ENCODE measurements at places on chromosomes 12 and 14.

DNA sequence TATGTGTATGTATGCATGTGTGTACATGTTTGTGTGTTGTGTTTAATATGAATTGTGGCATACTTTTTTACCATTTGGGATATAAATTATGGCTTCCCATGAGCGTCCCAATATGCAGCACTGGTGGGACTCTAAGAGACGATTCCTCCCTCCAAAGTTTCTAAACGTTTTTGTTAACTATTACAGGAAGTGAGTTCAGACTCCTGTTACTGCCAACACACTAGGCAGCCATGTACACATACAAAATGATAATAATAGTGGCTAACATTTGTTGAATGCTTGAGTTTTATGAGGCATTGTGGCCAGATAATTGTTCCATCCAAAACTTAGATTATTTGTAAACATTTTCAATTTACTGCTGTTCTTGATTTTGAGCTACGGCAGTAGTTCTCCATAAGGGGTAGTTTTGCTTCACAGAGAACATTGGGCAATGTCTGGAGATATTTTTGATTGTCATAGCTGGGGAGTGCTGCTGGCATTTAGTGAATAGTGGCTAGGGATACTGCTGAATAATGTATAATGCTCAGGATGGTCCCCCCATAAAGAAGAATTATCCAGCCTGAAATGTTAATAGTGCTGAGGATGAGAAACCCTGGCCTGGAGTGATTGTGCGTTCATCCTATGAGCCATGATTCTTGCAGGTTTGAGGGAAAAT is 45.1 kb downstream of the ARID2 start:
- DNase-seq, result no peak

- no peak for DNase-seq
These were observed 1.3 kb upstream of the TCP11L2 start for GRCh38 chr12:106301241-106301610.

DNA sequence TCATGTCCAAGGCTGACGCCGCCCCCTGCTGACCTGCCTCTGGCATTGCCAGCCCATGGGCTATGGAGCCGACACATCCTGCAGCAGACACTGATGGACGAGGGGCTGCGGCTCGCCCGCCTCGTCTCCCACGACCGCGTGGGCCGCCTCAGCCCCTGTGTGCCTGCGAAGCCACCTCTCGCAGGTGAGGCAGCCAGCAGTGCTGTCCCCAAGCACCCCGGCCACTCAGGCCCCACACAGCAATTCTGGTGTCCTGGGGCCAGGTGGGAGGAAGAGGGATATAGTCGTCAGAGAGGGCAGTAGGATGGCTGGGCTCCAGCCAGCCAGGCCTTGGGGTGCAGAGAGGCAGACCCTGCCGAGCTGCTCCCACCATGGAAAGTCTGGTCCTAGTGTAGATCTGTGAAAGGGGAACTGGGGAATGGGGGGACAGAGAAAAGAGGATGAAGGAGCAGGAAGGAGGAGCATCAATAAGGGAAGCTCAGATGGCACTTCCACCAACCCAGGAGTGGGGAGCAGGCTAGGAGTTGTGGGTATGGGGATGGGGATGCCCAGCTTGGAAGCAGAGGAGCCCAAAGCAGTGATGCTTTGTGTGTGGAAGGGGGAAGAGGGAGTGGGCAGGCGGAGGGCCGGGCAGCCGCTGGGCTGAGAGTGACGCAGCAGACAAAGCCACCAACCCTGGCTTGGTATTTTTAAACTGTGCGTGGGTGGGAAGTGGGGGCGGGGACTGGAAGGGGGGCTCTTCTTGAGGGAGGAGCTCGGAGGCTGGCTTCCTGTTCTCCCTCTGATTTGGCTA is 4.7 kb downstream of the NAB2 start:
- DNase-seq, result no peak

GRCh38 chr14:99575043-99576023 is 28.7 kb downstream of the CCDC85C start:
- DNase-seq, result no peak

DNA sequence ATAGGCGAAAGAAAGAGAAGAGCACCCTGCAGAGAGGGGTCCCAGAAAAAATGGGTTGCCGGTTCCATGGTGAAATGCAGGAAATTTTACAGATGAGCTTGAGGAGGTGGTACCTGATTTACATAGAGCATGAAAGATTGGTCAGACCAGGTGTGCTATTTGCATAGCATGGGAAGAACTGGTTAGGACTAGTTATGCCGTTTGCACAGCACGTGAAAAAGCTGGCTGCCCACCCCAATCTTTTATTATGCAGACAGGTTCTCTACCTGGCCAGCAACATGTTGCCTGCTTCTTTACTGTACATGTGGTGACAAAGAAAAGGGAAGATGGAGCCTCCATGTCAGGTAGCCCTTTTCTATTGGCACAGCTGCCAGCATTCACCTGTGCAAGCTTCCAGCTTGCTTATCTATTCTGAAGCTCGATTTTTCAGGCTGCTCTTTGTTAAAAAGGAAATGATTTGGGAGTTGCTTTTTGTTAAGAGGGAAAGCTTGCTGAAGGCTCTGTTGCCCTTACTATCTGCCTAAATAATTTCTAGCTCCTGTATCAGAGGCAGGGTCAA is 62.9 kb upstream of the ELK3 start:
- DNase-seq, result no peak

- DNase-seq, result no peak
These were observed 18.4 kb downstream of the ZFC3H1 start for GRCh38 chr12:71645268-71645667.

DNA sequence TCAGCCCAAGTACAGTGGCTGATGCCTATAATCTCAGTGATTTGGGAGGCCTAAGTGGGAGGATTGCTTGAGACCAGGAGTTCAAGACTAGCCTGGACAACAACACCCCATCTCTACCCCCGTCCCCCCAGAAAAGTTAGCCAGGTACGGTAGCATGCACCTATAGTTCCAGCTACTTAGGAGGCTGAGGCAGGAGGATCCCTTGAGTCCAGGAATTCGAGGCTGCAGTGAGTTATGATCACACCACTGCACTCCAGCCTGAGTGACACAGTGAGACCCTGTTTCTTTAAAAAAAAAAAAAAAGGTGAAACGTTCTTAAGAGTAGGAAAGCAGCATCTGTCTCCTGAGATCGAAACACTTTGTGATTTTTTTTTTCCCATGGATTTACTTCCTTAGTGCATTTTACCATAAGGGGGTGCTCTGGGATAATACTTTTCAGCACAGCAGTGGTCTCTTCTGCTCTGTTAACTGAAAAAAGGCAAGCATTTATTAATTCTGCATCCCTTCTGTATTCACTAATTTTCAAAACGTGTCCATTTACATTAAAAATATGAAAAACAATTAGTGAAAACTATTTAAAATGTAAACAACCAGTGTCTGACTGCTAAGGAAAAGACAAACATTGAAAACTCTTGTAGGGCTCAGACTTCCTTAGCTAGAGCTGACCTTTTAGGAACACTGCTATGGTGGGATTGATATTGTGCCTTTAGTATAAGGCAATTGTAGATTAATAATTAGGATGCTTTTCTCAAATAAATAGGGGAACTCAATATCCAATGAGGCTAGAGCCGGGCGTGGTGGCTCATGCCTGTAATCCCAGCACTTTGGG is 31.2 kb upstream of the USP44 start:
- peak; percentile 74 for DNase-seq

- no peak for DNase-seq
These were observed 104.2 kb downstream of the ADCK1 start for GRCh38 chr14:77903937-77904617.

DNA sequence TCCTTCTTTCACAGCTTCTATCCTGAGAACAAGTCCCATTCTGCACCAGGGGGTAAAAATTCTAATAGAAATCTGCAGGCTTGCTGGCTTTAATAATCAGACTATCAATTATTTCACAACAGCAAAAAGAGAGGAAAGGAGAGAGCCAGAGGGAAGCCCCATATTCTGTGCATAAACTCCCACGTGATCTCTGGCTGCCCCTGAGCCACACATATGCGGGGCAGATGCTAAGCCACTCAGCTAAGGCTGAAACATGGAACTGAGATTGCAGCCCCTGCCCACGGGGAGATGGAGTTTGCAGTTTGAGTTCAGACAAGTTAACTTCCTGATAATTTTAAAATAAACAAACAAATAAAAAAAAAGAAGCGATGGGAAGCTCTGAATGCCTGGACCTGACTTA is 254.4 kb upstream of the CCDC196 start:
- DNase-seq, result no peak
